ENCODE measurements at places on chromosomes 12 and 14.

- no peak for DNase-seq
Observed at GRCh38 chr12:64923536-64923935, 99.1 kb downstream of the TBC1D30 start.

- DNase-seq, result no peak
Observed at GRCh38 chr12:49550693-49551252, 11.9 kb downstream of the KCNH3 start.

DNA sequence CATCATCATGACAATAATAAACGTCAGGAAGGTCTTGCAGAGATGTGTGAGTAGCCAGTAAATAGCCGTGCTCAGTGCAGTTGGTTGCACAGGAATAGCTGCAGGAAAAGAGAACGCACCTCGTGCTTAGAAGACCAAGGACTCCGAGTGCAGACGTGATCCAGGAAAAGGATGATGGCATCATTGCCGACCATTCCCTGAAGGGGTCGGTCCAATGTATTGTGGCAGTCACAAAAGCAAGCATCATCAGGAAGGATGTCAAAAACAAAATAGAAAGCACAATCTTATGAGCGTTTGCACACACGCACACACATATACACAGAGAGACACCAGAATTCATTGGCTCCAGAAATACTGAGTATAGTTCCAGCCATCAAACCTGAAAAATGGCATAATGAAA, 12.8 kb downstream of the DUSP6 start:
- DNase-seq, result no peak

GRCh38 chr12:76549131-76549530, 10.4 kb downstream of the OSBPL8 start:
- DNase-seq, result no peak

DNA sequence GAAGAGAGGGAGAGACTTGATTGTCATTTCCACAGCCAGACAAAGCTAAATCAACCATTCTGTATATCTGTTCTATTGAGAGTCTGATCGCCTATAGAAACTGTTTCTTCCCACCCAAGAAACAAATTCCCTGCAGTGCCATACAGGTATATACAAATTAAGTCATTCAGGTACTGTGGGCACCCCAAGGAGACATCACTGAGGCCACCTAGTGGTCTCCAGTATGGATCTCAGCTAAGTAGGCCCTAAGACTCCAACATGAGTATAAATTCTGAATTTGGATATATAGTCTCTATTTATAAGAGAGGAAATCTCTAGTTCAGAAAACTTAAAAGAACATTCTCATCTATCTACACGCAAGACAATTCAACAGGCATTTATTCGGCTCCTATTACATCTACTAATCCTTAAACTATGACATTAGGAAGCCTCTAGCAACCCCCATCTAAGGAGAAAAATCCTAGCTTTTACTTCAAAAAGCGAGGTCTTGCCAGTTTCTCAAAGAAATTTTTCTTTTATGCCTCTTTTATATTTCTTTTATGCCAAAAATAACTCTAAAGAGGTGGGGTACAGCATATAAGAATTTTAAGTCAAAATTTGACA, 62.6 kb downstream of the DCAF5 start:
- DNase-seq, result no peak

GRCh38 chr12:122527478-122527944, 462 bp downstream of the KNTC1 start:
- peak; percentile 54 for DNase-seq

DNA sequence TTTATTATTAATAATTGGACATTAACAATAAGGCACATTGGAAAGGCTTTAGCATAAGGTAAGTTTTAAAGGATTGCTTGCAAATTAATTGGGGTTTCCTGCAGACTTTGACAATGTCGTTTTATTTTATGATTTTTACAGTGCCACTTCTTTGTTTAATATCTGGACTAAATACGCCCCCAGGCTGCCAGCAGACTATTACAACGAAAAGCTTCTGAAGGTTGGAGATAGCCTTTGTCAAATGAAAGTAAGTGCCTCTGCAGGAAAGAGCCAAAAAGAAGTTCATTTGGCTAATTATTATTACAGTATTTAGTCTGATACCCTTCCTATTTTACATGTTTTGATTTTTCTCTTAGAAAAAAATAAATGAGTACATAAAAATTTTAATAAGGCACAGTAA, 11.3 kb downstream of the CFAP54 start:
- DNase-seq, result no peak

DNA sequence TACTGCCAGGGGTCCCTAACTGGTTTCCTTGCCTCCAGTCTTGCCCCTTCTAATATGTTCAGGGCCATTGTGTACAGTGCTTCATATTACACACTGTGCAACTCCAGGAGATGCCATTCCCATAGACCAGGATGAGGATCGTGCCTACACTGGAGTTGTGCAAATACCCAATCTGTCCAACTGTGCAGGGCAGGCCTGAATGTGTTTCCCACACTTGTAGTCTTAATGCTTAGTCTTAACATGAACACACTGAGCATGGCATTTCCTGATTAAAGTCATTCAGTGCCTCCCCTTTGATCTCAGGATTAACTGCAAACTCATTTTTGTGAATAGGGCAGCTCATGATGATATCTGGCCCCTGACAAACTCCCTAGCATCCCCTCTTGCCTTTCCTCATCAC, 165.5 kb downstream of the TTC8 start:
- DNase-seq, result no peak

DNA sequence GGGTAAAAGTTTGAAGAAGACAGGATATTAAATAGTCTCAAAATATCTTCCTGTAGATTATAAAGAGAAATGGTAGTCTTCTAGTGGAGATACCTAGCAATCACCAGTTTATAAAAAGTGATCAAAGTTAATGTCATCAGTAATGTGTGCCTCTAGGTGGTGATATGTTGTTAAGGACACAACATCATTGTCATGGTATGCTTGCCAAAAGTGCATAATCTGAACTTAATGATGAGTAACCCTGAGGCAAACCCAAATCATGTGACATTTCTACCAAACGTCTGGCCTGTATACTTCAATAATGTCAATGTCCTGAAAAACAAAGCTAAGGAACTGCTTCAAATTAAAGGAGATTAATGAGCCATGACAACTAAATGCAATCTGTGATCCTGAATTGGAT, 214.7 kb downstream of the PHLDA1 start:
- no peak for DNase-seq

DNA sequence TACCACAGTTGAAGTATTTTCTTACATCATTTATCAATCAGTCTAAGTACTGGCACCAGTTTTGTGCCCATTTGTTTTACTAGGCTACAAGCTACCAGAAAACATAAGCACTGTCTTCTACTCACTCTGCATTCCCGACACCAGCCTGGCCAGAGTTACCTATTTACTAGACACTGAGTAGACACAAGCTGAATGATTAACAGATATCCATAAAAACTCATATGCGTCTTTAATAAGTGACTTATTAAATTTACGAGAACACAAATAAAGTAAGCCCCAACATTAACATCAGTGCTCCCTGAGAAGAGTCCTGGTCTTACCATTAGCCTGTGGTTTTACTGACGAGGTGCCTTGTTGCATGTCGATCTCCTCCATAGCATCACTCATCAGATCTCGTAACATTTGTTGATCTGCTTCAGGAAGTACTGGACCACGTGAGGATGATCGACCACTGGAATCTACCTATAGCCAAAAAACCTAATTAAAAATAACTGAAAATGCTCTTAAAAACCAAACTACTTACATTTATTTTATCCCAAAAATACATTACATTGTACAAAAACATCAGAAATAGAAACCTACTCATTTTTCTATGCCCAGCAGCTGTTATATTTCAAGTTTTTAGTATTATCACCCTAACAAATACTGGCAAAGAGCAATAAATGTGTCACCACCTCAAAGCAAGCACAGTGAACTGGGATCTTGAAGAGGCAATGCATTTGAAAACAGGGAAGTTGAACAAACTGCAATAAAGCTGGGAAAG, 53.3 kb downstream of the BDKRB1 start:
- no peak for DNase-seq

DNA sequence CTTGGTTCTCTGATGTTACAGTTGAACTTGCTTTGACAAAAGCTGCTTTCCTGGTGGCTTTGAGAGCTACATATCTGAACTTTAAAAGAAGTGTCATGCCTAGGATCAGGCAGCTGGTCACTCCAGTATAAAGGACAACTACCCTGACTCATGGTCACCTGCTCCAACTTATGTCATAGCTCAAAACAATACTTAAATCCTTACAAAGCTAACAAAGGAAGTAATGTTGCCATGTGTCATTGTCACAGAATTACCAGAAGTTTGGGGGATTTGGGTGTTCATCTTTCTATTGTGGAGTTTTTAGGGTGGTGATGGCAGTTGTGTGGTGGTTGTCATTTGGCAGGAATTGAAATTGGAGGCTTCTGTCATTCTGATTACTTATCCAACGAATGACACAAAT, 1.8 kb upstream of the TCP11L2 start:
- DNase-seq, result no peak

DNA sequence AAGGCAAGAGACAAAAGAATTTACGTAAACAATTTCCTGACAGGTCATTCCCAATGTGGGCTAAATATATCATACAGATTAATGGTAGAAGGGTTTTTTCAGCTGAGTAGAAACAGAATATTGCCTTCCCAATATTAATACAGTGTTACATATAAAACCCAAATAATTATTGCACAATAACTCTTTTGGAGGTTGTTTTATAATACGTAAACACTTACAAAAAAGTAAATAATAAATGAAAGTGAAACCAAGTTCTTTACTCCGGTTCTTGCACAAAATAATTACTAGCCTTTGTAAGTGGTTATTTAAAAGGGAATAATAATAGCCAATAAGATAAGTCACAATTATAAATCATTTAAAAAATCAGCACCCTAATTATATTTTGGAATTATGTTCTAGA, 118.6 kb upstream of the SSTR1 start:
- no peak for DNase-seq

- DNase-seq, result no peak
Observed at GRCh38 chr14:24432259-24433131, 2.7 kb downstream of the KHNYN start.

DNA sequence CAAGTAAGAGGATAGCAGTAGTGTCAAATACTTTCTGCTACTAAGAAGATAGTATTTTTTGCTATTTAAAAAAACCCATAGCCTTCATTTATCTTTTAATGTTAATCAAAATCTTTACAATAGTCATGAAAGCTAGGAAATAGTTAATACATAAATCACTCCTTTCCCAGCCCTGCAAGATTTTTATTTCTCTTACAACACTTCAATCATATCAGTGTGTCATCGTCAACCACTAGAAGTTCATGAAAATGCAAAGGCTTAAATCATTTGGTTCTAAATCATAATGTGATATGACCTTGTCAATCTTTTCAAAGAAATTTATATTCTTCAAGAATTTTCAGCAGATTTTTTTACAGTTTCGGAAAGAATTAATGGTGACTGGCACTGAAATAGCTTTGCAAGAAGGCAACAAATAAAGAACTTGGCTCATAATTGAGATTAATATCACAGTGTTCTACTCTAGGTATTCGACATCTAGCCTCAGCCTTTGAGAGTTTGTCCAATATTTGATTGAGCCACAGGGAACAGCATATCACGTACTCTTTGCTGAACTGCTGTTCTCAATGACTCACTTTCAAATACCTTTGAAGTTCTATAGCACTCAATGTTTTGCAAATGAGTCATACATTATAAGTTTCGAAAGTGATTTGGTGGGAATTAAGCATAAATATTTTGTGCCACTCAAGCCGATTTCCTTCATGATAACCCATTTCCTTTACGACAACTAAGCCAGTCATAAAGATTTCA, 384.0 kb upstream of the FOXG1 start:
- no peak for DNase-seq

- DNase-seq, result no peak
Observed at GRCh38 chr12:91023326-91024004, 18.7 kb upstream of the EPYC start.

DNA sequence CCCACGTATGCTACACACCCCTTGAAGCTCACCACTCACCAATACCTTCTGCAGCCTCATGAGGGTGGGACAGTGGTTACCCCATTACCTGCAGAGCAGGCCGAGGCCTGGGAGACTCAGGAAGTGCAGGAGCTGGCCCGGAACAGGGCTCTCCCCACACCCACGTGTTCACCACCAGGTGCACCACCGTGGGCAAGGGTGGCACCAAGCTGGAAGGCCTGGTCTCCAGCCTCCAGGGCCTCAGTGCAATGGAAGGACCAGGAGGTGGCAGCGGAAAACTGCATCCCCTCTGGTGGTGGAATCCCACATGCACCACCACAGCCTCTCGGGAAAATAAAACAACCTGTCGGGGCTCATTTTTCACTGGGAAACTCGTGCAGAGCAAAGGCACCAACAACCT, 36.4 kb downstream of the ITPK1 start:
- no peak for DNase-seq

- no peak for DNase-seq
Observed at GRCh38 chr14:37819155-37820015, 224.0 kb downstream of the TTC6 start.

DNA sequence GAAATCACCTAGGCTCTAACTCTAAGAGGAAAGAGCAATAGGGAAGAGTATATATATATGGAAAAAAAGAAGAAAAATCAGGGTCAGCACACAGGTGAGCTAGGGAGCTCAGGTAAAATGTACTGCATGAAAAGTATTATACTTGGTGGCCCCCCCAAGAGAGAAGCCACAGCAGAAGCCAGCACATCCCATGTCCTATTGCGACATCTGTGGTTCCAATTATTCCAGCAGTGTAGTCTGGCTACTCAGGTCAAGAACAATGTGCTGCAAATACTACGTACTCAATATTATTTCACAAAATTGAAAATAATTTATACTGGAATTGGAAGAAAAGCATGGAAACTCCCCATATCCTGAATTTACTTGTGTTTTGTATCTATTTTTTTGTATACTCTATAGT, 85.5 kb downstream of the CEP83 start:
- no peak for DNase-seq

GRCh38 chr14:55294603-55295002, 23.4 kb downstream of the FBXO34 start:
- DNase-seq, result no peak

GRCh38 chr14:77023001-77023996, 5.2 kb downstream of the IRF2BPL start:
- DNase-seq, result peak; percentile 70

GRCh38 chr14:96408608-96409007, 16.7 kb downstream of the AK7 start:
- DNase-seq, result no peak

- DNase-seq, result no peak
Observed at GRCh38 chr12:53505555-53506449, 1.5 kb downstream of the NPFF start.

GRCh38 chr14:68182492-68182891, 362.9 kb downstream of the RAD51B start:
- DNase-seq, result no peak

GRCh38 chr12:1632702-1633101, 3.7 kb downstream of the WNT5B start:
- no peak for DNase-seq
